Mammary microvascular endothelial cell (primary cell): ENCODE measurements at places on chromosomes 2 and 18. TPM values are rescaled to one million over a fixed set of nuclear protein-coding genes. Genes with fewer than 3 reads are reported as not detected.

The CNTNAP5 gene
- total RNA-seq, result not detected in 2 replicates

The FIGN gene
- total RNA-seq, result 0.13 and 0.20 TPM in 2 replicates

The AQP12A gene
- not detected in 2 replicates for total RNA-seq

The ACTG2 gene
- 0.25 TPM in 1 of 2 replicates, not detected in the other for total RNA-seq
